NCI-H187 (cell line): ENCODE measurements at places on chromosomes 5 and 9.
A peak's percentile ranks its signal among the peaks of the same experiment; 100 is the strongest.

GRCh38 chr9:68983008-68983411, 30.9 kb downstream of the PRKACG start:
- DNase-seq, result no peak

GRCh38 chr9:113011911-113012381, at the start of gene ZNF883:
Gene ZNF883, minus strand, starts transcription at chr9:113012192.
- DNase-seq, result peak; percentile 7

GRCh38 chr5:67187006-67187715, 9.4 kb downstream of the CD180 start:
- DNase-seq, result no peak

- DNase-seq, result no peak
Observed at GRCh38 chr9:69535286-69535832, 136.8 kb downstream of the APBA1 start.

- no peak for DNase-seq
Observed at GRCh38 chr5:42021923-42022322, 96.8 kb downstream of the FBXO4 start.

DNA sequence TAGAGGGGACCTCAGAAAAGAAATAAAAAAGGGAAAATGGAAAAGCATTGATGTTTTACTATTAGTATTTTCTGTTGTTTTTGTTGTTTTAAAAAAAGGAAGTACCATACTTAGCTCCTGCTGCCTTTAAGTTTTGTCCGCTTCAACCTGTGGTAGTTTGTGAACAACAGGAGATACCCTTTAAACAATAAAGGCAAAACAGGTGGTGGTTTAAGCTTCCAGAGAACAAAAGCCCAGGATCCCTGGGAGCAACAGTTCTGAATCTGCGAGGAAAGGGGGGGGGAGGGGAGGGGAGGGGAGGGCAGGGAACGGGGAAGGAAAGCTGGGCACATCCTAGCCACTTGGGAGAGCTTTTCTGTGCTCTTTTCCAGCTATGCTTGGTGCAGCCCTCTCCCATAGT, 2.1 kb upstream of the PSIP1 start:
- DNase-seq, result no peak

- DNase-seq, result no peak
Observed at GRCh38 chr5:178940569-178941360, at the start of gene ZNF454. Gene ZNF454, plus strand, starts transcription at chr5:178941198. Its CDS starts 1,594 bp downstream, at chr5:178942792.

- no peak for DNase-seq
Observed at GRCh38 chr9:33660772-33661171, 134.6 kb upstream of the PRSS3 start.

- no peak for DNase-seq
Observed at GRCh38 chr5:148214665-148215185, 11.9 kb downstream of the SPINK6 start.

GRCh38 chr9:135809166-135809565, 98.2 kb downstream of the CAMSAP1 start:
- no peak for DNase-seq
